ENCODE measurements at places on chromosomes 3 and 15. TPM values are rescaled to one million over a fixed set of nuclear protein-coding genes. Genes with fewer than 3 reads are reported as not detected.

The GMPS gene
- total RNA-seq: 45.0 TPM

DNA sequence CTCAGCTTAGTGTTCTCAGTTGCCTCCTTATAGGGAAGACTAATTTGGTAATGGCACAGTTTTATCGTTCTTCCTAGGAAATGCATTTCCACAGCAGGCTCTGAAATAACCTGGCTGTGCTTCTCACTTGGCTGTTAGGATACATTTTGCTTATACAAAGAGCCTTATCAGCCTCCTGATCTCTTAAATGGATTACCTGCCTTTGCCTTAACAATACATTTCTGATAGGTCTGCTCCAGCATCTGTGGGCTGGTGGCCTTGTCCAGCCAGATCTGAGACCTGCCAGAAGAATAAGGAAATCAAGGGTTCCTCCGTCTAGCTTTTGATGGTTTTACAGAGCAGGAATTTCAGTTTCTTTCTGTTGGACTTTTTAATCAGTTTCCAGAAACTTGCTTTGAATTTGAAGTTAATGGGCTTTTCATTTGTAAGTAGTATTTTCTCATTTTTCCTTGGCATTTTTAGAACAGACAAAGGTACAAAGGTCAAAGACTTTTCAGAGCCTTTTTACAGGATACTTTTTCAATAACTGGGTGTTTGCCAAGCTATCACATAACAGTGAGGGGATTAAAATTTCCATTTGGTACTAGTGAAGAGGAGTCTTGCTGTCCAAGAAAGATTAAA, 116.3 kb downstream of the AKAP13 start:
- H3K36me3 ChIP-seq: peaks cover 3% of the 10 kb centered on the region
- H3K4me1 ChIP-seq: peaks cover 54% of the 10 kb centered on the region
- H3K27me3 ChIP-seq: no peaks in the 10 kb centered on the region
- no peak overlapping the region for H3K27ac ChIP-seq
- no peak overlapping the region for H3K4me3 ChIP-seq

DNA sequence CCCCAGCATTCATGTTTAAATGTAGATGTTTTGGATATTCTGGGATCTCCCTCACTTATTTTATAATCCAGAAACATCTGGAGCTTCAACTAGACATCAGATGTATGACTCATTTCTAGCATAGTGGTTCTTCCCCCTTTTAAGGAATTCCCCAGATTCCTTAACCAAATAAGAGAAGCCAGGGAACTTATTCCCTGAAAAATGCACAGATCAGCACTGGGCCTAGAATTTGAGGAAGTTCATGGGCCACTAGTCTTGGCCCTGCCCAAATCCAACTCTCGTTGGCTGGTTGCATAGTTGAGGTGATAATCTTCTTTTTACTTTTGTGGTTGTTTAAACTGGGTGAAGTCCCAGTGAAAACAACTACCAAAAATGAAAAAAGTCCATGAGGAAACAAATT, 20.4 kb downstream of the RARRES1 start:
- peaks cover 32% of the 10 kb centered on the region for H3K36me3 ChIP-seq
- H3K27me3 ChIP-seq: no peaks in the 10 kb centered on the region
- peaks cover 12% of the 10 kb centered on the region for H3K4me1 ChIP-seq
- DNase-seq: no peak
- no peak overlapping the region for H3K4me3 ChIP-seq
- H3K27ac ChIP-seq: no peak overlapping the region

The TTC21A gene
- total RNA-seq: 8.7 TPM

GRCh38 chr3:51673802-51674654, 3.0 kb downstream of the TEX264 start:
- peak overlapping the region; percentile 83 for H3K27ac ChIP-seq
- no peak overlapping the region for H3K4me3 ChIP-seq
- peaks cover 22% of the 10 kb centered on the region for H3K36me3 ChIP-seq
- no peak for DNase-seq
- peaks cover 88% of the 10 kb centered on the region for H3K4me1 ChIP-seq
- H3K27me3 ChIP-seq: no peaks in the 10 kb centered on the region

The NSUN3 gene
- total RNA-seq: 21.0 TPM

DNA sequence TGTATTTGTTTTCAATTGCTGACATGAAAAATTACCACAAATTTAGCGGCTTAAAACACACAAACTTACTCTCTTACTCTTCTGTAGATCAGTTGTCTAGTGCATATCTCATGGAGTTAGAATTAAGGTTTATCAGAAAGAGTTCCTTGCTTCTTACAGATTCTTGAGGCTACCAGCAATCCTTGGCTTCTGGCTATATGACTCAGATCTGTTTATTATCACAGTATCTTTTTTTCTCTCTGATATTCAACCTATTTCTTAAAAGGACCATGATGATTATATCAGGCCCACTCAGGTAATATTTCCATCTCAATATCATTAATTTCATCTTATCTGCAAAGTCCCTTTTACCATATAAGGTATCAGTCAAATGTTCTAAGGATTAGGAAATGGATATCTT, 263.5 kb upstream of the BCHE start:
- H3K27ac ChIP-seq: no peak overlapping the region
- no peak for DNase-seq
- no peaks in the 10 kb centered on the region for H3K4me1 ChIP-seq
- H3K36me3 ChIP-seq: no peaks in the 10 kb centered on the region
- H3K27me3 ChIP-seq: no peaks in the 10 kb centered on the region

- no peak overlapping the region for H3K27ac ChIP-seq
- H3K36me3 ChIP-seq: no peaks in the 10 kb centered on the region
- no peaks in the 10 kb centered on the region for H3K4me1 ChIP-seq
- no peak for DNase-seq
- no peaks in the 10 kb centered on the region for H3K27me3 ChIP-seq
- no peak overlapping the region for H3K4me3 ChIP-seq
These were observed 1271.3 kb downstream of the ROBO1 start for GRCh38 chr3:78496501-78496900.
